ENCODE measurements at places on chromosomes 13 and 19.

DNA sequence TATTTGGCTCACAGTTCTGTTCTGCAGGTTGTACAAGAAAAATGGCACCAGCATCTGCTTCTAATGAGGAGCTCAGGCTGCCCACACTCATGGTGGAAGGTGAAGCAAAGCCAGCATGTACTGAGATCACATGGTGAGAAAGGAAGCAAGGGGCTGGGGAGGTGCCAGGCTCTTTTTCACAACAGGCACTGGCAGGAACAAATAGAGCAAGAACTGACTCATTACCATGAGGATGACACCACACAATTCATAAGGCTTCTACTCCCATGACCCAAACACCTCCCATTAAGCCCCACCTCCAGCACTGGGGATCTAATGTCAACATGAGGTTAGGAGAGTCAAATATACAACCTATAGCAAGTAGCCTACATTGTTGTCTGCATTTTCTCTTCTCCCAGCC, 522.6 kb downstream of the RFC3 start:
- no peak overlapping the region for H3K27ac ChIP-seq
- no peaks in the 10 kb centered on the region for H3K36me3 ChIP-seq
- DNase-seq, result no peak
- no peak overlapping the region for H3K4me3 ChIP-seq
- H3K4me1 ChIP-seq, result no peaks in the 10 kb centered on the region
- H3K27me3 ChIP-seq, result no peaks in the 10 kb centered on the region

- H3K27ac ChIP-seq, result peak within 1 kb of the TSS; percentile 38
- H3K4me1 ChIP-seq, result peaks cover 51% of the 10 kb centered on the region
- H3K36me3 ChIP-seq, result no peaks in the 10 kb centered on the region
- H3K27me3 ChIP-seq, result peaks cover 12% of the 10 kb centered on the region
- H3K4me3 ChIP-seq, result peak within 1 kb of the TSS; percentile 43
Observed at GRCh38 chr19:16888629-16889365, at the start of gene F2RL3. TSS of gene F2RL3 (plus strand) at chr19:16888999. CDS start at chr19:16889190, 191 bp downstream.

- H3K36me3 ChIP-seq, result no peaks in the 10 kb centered on the region
- no peaks in the 10 kb centered on the region for H3K4me1 ChIP-seq
Observed at GRCh38 chr19:21593934-21594820, 88.8 kb downstream of the ZNF429 start.

- H3K27ac ChIP-seq, result no peak overlapping the region
- H3K4me3 ChIP-seq, result no peak overlapping the region
- no peaks in the 10 kb centered on the region for H3K27me3 ChIP-seq
- H3K36me3 ChIP-seq, result peaks cover 30% of the 10 kb centered on the region
- DNase-seq, result no peak
Observed at GRCh38 chr19:15412832-15413231, 6.0 kb downstream of the AKAP8L start.

GRCh38 chr13:23957981-23958380, 60.7 kb upstream of the C1QTNF9B start:
- H3K27ac ChIP-seq, result no peak overlapping the region
- H3K27me3 ChIP-seq, result peaks cover 26% of the 10 kb centered on the region
- no peaks in the 10 kb centered on the region for H3K4me1 ChIP-seq
- H3K4me3 ChIP-seq, result no peak overlapping the region

DNA sequence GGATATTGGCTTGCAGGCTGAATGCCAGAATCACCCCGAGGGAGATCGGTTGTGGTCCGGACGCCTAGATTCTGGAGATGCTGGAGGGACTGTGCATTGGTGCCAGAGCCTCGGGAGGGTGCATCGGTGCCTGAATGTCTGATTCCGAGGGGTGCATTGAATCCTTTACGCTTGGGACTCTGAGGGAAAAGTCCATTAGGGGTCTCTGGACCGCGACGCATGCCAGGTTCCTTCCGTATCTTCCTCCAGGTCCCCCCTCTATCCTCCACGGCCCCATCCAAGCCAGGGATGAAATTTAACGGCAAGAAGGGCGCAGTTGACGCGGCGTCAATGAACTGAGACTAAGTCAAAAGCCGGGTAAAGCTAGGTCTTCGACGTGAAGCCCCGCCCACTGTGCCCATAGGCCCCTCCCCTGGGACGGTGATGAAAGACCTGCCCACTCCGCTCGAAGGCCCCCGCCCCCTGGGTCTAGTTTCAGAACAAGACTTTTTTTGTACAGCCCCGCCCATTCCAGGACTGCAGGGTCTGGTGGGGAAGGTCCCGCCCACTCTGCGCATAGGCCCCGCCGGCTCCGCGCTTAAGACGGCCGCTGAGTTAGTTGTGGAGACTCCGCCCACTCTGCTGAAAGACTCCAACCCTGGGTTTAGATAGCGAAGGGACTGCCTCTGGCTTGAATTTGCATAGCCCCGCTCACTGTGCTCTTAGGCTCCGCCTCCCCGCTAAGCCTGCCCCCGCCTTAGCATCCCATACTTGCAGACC, 737 bp downstream of the ZNF575 start:
- peaks cover 12% of the 10 kb centered on the region for H3K36me3 ChIP-seq
- H3K4me1 ChIP-seq, result peaks cover 12% of the 10 kb centered on the region
- DNase-seq, result peak; percentile 97
- H3K4me3 ChIP-seq, result peak overlapping the region; percentile 90
- no peaks in the 10 kb centered on the region for H3K27me3 ChIP-seq
- H3K27ac ChIP-seq, result peak overlapping the region; percentile 94
